ENCODE measurements at places on chromosomes 6 and 20.

DNA sequence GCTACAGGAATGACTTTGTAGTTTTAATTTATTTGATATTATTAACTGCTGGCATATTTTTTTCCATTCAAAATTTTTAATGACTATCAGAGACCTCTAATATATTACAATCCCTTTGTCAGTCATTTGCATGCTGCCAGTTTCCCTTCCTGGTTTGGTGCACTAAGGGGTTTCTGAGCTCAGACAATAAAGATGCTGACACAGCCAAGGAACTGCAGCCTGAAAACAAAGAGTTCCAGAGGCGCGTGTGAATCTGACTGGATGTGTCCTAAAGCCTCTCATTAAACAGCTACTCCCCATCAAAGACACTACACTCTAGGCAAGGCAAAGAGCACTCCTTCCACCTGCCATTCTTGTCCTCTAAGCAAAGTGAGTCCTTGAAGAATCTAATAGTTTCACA lies 116.8 kb upstream of the DST start:
- DNase-seq, result no peak

DNA sequence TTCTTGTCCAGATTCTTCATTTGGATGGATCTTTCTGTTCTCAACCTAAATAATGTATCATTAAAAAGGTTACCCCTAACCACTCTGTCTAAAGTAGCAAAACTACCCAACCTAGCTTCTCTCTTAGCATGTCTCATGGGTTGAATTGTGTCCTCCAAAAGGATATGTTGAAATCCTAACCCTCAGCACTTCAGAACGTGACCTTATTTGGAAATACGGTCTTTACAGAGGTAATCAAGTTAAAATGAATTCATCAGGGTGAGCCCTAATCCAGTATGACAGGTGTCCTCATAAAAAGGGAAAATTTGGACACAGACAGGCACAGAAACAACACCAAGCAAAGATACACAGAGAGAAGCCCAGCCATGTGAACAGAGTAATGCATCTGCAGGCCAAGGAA lies 6.1 kb upstream of the FRK start:
- DNase-seq, result no peak

GRCh38 chr6:38503960-38504682 lies 135.6 kb downstream of the BTBD9 start:
- DNase-seq, result no peak

DNA sequence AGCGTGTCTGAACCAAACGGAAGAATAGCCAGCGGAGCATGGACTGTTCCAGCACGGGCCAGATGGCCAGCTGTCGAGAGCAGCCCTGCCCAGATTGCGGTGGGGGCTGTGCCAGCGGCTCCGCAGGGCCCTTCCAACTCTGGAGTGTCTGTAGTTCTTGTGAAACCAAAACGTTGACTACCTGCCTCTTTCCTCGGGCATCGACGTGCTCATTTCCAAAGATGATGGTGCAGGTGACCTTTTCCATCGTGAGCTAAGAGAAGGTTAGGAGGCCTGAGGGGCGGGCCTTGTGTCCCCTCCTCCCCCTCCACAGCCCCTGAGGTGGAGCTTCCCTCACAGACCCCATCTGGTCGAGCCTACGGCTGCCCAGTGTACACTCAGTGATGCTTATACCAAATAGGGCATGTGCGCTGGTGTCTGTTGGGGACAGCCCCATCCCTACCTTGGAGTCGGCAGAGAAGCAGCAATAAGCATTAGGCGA lies 12.9 kb upstream of the C20orf144 start:
- DNase-seq, result peak; percentile 27

DNA sequence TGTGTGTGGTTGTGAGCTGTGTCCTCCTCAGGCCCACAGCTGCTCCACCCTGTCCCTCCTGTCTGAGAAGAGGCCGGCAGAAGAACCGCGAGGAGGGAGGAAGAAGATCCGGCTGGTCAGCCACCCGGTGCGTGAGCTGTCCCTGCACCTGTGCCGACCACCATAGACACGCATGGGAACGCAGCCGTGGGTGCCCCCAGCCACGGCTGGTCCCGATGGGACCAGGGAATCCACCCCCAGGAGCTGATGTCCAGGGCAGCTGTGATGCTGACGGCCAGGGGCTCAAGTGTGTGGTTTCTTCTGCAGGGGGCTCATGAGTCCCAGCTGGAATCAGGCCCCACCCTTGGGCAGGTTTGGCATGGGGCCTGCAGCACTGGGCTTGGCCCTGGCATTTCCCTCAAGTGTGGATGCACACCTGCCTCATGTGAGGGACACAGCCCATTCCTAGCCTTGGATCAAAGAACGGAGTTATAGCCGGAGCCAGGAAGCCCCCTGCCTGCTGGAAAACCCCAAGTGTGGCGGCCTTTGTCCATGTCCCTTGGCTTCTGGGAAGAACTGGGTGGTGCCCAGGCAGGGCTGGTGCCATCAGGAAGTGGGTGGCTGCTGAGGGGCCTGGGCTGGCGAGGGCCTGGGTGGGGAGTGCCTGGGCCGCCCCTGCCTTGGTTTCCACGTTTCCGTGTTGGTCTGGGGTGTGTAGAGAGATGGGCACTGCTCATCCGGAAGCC lies 4.6 kb upstream of the TNFRSF6B start:
- DNase-seq, result no peak

DNA sequence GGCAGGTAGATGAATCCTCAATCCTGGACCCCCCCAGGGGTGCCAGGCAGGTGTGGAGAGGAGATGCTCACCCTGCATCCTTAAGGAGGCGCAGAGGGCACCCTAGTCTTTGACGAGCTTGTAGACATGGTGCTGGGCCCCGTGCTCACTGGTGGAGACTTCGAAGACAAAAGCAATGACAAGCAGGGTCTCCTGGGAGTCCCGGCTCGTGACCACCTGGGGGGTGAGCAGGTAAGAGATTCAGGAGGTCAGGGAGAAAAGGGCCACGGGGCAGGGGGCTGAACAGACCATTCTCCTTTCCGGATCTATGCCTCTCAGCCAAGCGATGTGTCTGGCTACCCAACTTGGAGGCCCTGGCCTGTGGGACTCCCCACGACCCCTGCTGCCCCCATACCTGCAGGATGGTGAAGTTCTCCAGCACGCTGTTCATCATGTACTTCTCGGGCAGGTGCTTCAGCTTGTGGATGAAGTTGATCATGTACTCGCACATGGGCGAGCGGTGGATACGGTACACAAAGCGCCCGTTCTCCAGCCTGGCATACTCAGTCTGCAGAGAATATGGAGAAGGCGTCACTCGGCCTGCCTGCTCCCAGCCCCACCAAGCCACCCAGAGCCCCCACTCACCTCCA lies 6.9 kb downstream of the RPL10A start:
- DNase-seq, result no peak

GRCh38 chr20:44496976-44497375 lies 21.3 kb downstream of the TTPAL start:
- DNase-seq, result no peak

- DNase-seq, result no peak
Measured at GRCh38 chr6:116578335-116578734, 7.0 kb downstream of the RWDD1 start.
